Stimulated activated CD4-positive, alpha-beta T cell treated with anti-CD3 and anti-CD28 coated beads, Interleukin-1b, Interleukin-23, amount 100 ng/mL, for 24 hours (primary cell): ENCODE measurements at places on chromosomes 3 and 15.

DNA sequence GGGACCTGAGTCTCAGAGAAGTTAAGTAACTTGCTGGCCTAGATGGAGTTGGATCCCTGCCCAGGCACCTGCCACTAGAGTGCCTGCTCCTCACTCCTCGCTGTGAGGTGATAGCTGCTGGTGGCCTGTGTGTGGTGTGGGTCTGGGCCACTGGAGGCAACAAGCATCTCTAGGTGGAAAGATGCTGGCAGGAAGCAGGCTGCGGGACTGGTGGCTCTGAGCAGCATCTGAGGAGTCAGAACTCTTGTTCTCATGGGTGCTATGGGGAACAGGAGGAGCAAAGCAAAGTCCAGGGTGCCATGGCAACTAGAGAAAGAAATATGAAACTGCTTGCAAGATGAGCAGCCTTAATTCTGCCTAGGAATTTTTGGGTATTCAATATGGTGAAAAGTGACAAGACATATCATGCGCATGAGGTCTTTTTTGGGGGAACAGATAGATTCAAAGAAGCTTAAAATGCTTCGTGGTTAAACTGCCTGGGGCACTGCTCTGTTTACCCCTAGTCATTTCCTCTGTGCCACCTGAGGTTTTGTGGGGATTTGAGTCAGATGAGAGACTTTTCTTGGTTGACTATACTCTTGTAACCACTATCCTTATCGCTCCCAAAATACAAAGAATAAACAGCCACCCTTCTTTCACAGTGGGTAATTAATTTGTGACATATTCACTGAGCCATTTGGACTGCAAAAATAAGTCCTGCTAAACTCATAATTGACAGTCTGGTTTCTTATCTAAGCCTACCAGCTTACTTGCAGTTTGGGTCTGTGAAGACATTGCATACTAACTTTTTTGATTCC is 50.3 kb downstream of the MED12L start:
- no peak for DNase-seq

DNA sequence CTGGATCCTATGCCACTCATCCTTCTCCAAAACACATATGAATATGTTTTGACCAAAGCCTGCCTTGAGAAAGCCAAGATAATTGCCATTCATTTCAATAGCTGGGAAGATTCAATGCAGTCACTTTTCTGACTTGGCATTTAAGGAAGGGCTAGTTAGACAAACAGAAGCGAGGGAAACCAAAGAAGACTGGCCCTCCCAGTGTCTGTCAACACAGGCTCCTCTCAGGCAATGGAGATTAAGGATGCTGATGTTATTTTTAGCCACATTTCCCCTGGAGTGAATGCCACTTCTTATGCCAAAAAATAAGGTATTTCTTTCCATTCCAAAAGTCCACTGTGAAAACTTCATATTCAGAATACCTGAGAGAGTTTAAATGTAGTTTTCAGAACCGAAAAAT is 101.7 kb downstream of the P3H2 start:
- DNase-seq, result no peak

- no peak for DNase-seq
Observed at GRCh38 chr3:123385001-123385401, 63.9 kb downstream of the ADCY5 start.

- DNase-seq, result no peak
Observed at GRCh38 chr3:181851063-181851462, 139.3 kb downstream of the SOX2 start.

- DNase-seq, result no peak
Observed at GRCh38 chr3:122986693-122987179, 40.8 kb downstream of the SEMA5B start.

DNA sequence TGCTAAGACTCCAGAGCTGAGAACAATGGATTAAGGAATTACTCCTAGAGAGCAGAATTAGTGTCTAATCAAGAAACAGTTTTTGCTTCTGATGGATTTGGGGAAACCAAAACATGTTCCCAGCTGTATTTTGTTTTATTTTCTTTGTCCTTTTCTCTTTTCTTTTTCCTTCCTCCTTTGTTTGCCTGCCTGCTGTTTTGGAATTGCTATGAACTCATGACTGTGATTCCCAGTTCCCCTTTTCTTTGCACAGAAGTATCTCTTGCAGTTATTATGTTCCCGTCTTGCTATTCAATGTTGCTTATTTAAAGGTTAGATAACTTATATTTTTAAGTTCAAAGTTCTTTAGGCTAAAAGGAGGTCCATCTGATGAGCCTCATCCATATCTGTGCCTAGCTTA is 77.0 kb upstream of the GBE1 start:
- DNase-seq, result no peak

DNA sequence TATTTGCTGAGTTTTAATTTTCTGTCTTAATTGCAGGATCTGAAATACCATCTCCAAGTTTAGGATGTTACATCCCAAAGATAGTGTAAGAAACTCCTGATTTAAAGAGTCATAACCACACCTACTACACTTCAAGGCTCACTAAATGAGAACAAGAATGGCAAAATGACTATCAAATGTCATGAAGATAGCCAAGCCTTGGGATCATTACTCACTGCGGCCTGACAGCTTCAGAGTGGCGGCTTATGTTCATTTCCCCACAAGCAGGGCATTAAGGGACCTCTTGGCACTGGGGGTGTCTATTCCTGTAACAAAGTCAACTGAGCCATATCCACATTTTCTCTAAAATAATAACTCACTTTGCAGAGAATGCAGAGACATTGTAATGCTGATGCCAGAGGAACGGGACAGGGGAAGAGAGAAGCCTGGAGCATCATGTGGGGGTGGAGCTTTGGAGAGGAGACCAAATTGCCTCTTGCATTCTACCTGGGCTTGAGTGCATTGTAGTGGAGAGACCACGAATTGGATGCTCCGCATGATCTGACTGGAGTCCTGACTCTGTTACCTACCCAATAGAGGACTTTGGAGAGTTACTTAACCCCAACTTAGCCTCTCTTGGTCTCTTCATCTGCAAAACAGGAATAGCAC is 219.2 kb downstream of the OPA1 start:
- no peak for DNase-seq

- no peak for DNase-seq
Observed at GRCh38 chr3:13335059-13335458, 85.1 kb downstream of the NUP210 start.
